ENCODE measurements at places on chromosomes 4 and X.
A peak's percentile ranks its signal among the peaks of the same experiment; 100 is the strongest.

DNA sequence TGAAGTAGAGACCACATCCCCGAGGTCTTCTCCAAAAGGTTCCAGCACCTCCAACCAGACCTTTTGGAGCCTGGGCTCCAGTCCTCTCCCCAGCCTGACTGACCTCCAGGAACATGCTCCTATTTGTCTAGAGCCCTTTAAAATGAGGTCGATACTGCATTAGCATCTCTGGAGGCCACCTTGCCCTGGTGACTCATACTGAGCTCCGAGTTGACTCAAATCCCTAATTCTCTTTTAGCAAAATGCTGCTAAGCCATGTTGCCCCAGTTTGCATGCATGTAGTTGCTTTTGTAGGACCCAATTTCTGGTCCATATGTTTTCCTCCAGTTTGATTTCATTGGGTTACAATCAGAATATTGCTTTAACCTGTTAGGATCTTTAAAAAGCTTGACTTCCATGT lies 43.5 kb upstream of the CITED1 start:
- no peak for DNase-seq

- DNase-seq: no peak
These were observed 36.9 kb downstream of the ENPEP start for GRCh38 chr4:110512901-110513300.

DNA sequence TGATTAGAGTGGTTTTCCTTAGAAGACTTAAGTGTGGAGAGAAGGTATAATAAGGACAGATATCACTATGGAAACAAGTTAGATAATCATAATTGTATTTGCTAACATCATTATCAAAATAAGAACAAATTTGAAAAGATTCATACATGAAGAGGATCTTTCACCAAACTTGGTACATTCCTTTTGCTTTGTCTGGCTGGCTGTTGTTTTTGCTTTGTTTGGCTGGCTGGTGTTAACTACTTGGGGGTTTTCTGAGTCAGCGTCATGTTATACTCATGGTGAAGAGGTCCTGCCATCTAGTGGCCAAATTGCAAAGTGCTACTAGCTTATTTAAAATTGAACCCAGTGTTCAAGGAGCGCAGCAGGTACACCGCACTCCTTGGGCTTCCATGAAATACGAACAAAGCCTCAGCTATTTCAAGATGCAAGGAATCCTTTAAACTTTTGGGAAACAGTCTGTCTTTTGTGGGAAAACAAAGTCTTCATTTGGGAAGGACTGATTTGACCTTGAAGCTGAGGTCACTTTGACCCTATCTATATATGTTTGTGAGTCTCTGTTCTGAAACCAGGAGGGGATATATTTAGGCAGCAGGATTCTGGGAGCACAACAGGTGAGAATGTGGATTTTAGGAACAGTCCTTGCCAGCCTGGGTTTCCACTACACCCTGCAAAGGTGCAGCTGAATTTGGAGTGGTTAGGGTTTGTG lies 129.7 kb downstream of the PLS3 start:
- peak; percentile 30 for DNase-seq

DNA sequence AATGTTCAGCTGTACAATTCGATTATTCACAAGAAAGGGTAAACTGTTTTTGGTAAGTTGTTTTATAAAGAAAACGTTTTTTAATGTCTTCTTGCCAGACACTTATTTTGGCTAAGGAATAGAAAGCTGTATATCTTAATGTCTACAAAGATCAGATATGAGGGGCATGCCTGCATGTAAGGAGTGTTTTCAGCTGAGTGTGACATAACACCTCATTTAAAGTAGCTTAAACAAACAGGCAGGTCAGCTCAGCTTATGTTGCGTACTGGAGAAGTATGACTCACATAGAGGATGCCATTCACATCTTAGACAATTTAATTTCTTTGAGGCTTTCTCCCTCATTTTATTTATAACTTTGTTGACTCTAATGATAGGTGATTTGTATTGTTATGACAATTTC lies 30.4 kb downstream of the LAMTOR3 start:
- DNase-seq: no peak

GRCh38 chr4:64156253-64156652 lies 253.0 kb downstream of the TECRL start:
- no peak for DNase-seq

DNA sequence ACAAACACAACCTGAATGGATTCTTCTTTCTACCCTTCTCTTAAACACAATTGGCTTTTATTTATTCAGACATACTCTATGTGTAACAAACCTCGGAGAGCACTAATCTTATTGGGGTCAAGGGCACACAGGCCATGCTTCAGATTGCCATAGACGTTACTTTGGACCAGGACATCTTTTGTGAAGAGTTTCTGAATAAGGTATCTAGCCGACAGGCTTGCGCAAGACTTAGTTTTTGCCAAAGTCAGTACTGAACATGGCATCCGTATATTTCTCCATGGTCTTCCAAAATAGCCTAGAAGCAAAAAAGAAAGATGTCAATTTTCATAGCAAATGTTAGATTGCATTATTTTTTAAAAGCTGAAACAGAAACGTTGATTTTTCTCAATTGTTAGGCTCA lies 49.8 kb downstream of the BEND2 start:
- no peak for DNase-seq

- DNase-seq: peak; percentile 4
These were observed 373 bp upstream of the INTS6L start for GRCh38 chrX:135520022-135520552.

DNA sequence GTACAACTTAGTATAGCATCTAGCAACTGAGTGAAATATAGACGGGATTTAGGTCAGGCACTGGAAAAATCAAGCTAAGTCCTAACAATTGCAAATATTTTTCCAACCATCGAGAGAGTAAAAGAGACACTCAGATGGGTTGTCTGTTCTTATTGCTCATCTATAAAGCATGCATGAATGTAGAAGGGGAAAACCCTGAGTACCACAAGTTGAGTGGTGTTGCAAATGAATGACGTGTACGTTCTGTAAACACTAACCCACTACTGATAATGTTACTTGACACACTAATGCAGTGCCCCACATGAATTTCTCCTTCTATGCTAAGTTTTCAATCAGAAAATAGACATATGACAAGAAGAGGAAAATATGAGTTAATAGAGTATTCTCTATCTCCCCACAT lies 211.2 kb downstream of the COX18 start:
- DNase-seq: no peak

DNA sequence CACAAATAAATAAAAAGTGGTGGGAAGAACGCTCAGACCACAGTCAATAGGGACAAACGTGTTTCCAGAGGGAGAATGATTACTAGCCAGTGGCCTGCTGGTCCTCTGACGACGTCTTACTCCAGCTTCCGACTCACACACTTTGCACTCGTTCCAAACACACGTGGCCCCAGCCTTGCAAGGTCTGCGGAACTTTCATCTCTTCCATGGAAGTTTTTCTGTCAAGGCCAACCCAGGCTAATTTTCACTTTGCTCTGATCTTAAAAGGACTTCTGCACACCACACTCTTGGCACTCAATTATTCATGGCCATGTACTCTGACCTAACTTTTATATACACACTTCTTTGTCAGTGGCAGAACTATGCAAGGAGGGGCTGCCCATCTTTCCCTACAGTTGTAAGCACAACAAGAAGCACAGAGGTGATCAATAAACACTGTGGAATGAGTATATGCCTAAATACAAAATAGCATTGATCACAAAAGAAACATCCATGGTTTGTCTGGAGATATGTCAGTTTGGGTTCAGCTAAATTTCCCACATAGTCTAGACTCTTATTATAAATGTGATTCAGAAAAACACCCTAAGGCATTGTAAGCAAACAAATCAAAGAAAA lies 69.4 kb downstream of the STX18 start:
- no peak for DNase-seq

- peak; percentile 48 for DNase-seq
These were observed 7.0 kb upstream of the TLR3 start for GRCh38 chr4:186061921-186062320.

GRCh38 chr4:186368281-186368680 lies 102.3 kb downstream of the F11 start:
- no peak for DNase-seq

DNA sequence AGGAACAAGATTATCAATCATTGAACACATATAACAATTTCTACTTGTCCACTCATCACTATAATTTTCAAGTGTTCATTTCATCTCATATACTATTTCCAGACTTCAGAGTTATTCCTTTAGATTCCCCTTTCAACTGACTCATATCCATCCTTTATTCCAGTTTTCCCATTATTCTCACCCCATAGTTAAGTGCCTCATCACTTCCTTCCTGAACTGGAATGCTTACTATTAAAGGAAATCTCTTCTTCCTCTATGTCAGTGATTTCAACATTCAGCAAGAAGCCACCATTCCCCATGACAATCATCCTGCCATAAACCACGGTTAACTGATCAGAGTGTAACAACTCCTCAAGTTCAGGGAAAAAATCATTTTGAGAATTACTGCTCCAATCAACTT lies 198.9 kb downstream of the FBXO8 start:
- no peak for DNase-seq

DNA sequence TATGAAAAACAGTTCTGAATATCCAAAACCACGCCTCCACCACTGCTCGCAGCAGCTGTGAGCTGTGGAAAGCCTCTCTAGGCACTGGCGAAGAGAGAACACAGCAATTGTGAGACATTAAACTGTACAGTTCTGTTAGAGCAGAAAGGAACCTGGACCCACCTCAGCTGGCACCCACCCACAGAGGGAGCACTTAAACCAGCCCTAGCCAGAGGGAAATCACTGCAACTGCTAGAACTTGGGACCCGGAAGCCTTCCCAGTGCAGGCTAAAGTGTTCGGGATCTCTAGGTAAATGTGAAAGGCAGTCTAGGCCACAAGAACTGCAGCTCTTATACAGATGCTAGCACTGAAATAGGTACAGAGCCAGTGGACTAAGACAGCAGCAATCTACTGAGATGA lies 308.8 kb downstream of the PRR32 start:
- DNase-seq: no peak

DNA sequence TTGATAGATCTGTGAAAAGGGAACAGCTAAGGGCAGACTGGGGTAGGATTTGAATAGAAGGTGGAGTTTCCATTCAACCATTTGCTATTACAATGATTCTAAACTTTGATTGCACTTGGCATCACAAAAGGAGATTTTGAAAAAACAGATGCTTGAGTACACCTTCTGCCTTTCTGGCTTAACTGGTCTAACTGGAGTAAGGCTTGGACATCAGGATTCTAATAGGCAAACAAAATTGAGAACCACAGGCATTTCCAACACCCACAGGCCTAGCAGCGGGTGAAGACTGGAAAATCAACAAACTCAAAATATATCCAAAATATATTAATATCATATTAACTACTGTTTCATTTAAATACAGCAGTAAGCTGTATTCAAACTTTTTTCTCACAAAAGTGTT lies 1.9 kb upstream of the VEGFC start:
- DNase-seq: no peak

- peak; percentile 82 for DNase-seq
These were observed 19.3 kb upstream of the CPE start for GRCh38 chr4:165359506-165359905.

DNA sequence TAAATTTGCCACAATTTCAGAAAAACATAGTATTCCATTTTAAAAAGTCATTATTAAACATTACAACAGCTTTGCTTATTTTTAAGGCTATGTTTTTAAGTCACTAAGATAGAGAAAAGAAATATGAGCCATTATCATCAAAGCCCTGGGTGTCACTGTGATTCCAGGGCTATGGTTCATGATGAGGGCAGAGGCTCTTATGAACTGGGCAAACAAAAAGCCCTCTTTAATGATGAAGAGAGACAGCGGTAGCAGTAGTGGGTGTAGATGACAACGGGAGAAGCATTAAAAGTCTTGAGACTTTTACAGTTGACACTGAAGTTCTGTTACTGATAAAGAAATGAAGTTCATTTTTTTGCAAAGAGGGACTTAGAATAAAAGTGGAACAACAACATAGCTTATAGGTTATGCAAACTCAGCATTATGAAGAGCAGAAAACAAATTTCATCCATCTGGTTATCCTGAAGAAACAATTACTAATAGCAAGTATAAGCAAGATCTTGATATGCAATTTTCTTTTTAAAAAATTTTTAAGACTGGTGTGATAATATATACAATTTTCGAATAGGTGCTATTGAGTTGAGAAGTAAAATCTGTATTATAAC lies 202.7 kb upstream of the ETNPPL start:
- DNase-seq: no peak

- no peak for DNase-seq
These were observed 350.9 kb upstream of the F9 start for GRCh38 chrX:139179592-139179991.

GRCh38 chr4:100510551-100510950 lies 7.3 kb downstream of the EMCN start:
- no peak for DNase-seq

GRCh38 chr4:51923343-51923742 lies 80.4 kb downstream of the DCUN1D4 start:
- DNase-seq: no peak

GRCh38 chr4:164188236-164188635 lies 565.7 kb upstream of the SMIM31 start:
- DNase-seq: no peak

DNA sequence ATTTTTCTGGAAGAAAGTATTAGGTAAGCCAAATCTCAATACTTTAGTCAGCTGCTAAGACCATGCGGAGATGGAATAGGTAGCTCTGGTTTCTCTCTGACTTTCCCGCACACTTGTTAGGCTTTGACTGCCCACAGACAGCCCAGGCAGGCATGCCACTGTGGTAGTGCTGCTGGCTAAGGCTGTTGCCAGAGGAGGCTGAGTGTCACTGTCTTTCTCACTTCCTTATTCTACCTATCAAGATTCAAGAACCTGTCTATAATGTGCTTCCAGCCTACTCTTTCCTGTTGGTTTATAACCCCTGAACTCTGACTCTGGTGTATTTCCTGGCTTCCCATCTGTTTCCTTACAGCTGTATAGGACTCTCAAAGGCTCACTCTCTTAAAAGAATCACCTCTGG lies 81.8 kb upstream of the TRPC5 start:
- no peak for DNase-seq

GRCh38 chr4:38621028-38621684 lies 42.8 kb upstream of the KLF3 start:
- DNase-seq: peak; percentile 98

GRCh38 chrX:68872171-68872570 lies 43.4 kb downstream of the EFNB1 start:
- no peak for DNase-seq

GRCh38 chr4:126727461-126727860 lies 905.3 kb upstream of the INTU start:
- DNase-seq: no peak

DNA sequence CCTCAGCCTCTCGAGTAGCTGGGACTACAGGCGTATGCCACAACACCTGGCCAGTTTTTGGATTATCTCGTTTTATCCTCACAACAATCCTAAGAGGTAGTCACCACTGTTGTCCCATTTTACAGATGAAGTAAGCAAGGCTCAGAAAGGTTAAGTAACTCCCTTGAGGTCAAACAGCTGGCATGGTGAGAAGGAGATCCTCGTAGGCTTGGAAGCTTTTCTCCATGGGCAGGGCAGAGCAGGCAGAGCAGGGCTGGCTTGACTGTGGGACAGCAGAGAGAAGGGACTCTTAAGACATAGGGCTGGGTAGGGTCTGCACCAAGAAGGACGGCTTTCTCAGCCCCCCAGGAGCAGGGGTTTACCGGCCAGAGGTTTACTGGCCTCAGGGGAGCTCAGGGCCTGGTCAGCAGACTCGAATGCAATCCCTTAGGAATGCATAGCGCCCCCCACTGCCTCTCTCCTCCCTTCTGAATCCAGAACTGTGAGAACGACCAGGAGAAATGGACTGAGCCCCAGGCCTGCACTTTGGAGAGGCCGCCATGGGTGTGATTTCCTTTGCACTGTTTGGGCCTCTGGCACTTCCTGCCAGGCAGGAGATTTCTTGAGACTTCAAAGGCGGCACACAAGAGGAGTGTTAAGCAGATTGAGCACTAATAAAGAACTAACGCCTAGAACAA lies 14.0 kb upstream of the CDKN2AIP start:
- DNase-seq: no peak

GRCh38 chrX:43815209-43815608 lies 67.0 kb downstream of the MAOB start:
- no peak for DNase-seq

Measured in inflammatory macrophage (primary cell).